PC-9 (cell line): ENCODE measurements at places on chromosomes 3 and 15. TPM values are rescaled to one million over a fixed set of nuclear protein-coding genes. Genes with fewer than 3 reads are reported as not detected.

DNA sequence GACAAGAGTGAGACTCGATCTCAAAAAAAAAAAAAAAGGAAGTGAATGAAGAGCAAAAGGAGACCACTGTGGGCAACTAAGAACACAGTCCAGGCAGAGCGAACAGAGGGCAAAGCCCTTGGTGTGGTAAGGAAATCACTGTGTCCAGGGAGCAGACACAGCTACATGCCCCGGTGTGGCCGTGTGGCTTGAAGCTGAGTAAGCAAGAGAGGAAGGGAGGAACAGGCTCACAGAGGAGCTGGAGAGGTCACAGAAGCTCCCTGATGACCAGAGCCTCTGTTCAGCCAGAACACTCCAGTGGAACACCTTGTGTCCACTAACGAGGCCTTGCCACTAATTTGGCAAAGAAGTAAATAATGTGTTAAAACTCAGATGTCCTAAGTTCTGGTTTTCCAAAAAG, 60.6 kb upstream of the GATA2 start:
- DNase-seq = no peak

The TGM5 gene
- total RNA-seq = 0.39 and 1.7 TPM in 2 replicates

The NOP10 gene
- total RNA-seq = 109 and 162 TPM in 2 replicates

GRCh38 chr3:143334231-143334630, 214.7 kb downstream of the CHST2 start:
- no peak for DNase-seq

- DNase-seq = peak; percentile 11
Observed at GRCh38 chr15:67927501-67928168, 87.8 kb upstream of the RNU6-1 start.

The HIGD2B gene
- 0.35 TPM in 1 of 2 replicates, not detected in the other for total RNA-seq

DNA sequence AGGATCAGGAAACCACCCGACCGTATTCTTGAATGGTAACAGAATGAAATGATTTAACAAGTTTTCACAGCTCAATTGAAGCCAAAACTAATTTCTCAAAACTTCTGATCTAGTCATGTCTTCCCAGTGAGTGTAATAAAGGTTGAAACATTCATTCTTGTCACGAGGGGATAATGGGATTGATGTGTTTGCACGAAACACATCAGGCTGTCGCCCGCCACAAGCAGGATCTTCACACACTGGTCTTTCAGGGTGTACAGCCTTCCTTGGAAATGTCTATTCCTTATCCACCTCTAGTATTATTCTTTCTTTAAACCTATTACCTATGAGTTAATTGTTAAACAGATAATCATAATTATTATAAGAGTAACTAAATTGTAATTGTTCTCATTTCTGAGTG, 94.3 kb downstream of the KCNAB1 start:
- DNase-seq = no peak

GRCh38 chr3:52824037-52824436, 6.4 kb downstream of the ITIH4 start:
- no peak for DNase-seq

The KCNMB2 gene
- total RNA-seq = not detected in 2 replicates

- DNase-seq = no peak
Observed at GRCh38 chr15:94238539-94239118, 7.3 kb downstream of the MCTP2 start.

The GOLGA8H gene
- total RNA-seq = not detected in 2 replicates

DNA sequence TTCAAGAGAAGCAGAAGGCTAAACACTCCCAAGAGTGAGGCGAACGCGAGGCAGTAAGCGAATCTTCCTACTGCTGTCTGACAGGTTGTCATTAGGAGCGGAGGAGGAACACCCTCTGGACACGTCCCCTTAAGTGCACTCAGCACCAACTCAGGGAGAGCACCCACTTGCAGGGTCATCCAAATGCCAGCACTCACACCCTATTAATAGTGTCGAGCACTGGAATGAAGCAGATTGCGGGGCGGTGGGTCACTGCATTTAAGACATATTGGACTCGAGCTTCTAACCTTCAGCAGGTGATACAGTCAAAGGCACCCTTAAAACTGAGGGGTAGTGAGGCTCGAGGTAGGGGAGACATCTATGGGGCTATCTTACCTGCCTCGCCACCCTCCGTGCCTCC, 28.7 kb downstream of the SH3BP5 start:
- DNase-seq = no peak

GRCh38 chr15:36589971-36590370, 10.5 kb downstream of the CDIN1 start:
- no peak for DNase-seq

DNA sequence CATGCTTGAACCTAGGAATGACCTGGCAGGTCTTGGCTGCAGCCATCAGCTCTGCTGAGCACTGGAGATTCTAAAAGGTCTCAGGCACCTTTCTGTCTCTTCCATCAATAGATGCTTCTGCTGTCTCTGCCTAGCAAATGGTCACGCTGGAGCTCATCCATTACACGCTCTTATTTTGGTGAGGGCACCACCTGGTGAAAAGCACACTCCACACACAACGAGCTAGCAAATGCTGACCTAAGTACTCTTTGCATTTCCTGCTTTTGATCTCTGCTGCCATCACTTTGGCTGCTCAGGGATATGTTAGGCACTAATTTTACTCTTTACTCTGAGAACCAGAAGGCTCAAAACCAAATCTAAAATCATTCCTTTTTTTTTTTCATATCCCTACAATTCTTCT, 91.3 kb downstream of the RAB11A start:
- no peak for DNase-seq

GRCh38 chr3:60469481-60469880, 781.8 kb downstream of the FHIT start:
- DNase-seq = no peak

DNA sequence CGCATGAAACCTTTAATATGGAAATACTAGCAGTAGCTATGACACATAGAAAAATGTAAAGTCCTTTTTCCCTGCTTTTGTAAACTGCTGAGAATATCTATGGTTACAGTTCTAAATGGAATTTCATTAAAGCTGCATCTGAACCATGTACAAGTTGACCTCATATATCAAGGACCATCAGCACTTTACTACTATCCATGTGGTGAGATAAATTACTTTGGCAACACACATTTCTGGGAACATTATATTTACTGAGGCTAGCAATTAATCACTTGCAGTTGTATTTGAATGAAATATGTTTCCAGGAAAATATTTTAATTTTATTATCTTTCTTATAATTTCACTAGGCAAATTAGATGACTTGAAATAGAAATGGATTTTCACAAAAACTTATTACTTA, 545.5 kb downstream of the NAALADL2 start:
- no peak for DNase-seq

The ARPP21 gene
- not detected in 2 replicates for total RNA-seq

DNA sequence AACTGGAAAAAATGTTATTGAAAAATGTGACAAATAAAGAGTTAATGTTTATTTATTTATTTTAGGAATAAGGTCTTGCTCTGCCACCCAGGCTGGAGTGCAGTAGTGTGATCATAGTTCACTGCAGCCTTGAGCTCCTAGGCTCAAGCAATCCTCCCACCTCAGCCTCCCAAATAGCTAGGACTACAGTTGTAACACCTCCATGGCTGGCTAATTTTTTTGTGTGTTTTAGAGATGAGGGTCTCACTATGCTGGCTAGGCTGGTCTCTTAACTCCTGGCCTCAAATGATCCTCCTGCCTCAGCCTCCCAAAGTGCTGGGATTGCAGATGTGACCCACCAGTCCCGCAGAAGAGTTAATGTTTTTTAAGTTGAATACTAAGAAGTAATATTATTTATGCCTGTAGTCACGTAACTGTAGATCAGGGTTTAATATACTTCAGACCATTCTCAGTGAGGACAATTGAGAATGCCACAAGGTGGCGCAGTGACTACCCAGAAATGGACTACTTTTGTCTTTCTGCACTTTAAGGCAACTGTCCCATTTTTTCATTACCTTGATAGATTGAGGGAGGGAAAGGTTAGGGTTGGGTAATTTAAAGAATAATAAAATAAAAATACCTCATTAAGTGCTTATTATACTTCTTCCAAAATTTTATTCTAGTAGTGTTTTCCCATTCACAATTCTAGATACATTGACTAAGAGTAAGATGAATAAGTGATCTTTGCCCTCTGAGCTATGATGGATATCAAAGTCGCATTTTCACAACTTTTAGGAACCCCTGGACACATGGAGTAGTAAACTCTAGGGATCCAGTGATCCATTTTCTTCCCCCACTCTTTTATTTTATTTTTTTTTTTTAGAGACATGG, 6.0 kb downstream of the MUC13 start:
- DNase-seq = peak; percentile 64

- DNase-seq = no peak
Observed at GRCh38 chr3:74845081-74845480, 230.6 kb upstream of the CNTN3 start.

GRCh38 chr3:179074656-179075055, 3.0 kb upstream of the ZMAT3 start:
- no peak for DNase-seq

- DNase-seq = no peak
Observed at GRCh38 chr3:33149342-33149741, 35.5 kb downstream of the CRTAP start.

- no peak for DNase-seq
Observed at GRCh38 chr3:127789990-127790881, 32.1 kb downstream of the MGLL start.

DNA sequence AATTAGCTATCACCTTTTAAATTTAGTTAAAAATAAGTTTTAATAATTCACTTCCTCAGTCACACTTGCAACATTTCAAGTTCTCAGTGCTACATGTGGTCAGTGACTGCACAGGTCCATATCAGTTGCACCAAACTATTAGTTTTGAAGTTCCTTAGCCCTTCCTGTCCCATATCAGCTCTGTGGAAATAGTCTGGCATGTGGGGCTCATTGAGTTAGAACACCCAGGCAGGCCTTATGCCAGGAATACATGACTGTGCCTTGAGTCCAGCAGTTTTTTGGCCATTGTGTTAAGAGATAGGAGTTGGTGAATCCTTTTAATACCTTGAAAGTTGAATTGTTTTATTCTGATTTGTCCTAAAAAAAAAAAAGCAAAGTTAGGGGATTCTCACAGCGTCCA, 153.7 kb upstream of the BFSP2 start:
- DNase-seq = no peak

The A4GNT gene
- not detected in 2 replicates for total RNA-seq

- no peak for DNase-seq
Observed at GRCh38 chr3:107870096-107870495, 220.7 kb downstream of the CD47 start.

DNA sequence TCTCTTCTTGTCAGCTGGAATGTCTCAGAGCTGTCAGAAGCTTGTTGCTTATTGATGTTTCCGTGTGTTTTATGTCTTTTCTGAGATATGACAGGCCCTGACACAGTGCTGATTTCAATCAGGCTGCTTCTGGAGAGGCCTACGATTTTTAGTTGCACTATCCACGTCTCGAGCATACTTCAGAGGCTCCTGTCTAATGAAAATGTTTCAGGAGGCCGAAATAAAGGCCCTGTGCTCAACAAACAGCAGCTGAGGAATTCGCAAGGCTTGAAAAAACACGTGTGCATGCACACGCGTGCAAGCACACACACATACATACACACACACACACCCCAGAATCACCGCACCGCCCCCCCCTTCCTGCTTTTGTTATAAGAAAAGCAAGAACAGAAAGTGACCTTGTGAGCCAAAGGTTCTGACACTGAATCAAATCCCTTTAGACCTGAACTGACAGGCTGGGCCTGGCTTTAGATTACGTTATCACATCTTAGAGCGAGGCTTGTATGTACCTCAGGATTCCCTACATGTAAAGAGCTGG, 296.6 kb downstream of the NR2F2 start:
- DNase-seq = no peak

GRCh38 chr3:48429317-48429959, 448 bp downstream of the PLXNB1 start:
- DNase-seq = peak; percentile 92

- no peak for DNase-seq
Observed at GRCh38 chr3:13501056-13501455, 20.9 kb downstream of the HDAC11 start.

- no peak for DNase-seq
Observed at GRCh38 chr3:173538410-173538809, 140.9 kb downstream of the NLGN1 start.

DNA sequence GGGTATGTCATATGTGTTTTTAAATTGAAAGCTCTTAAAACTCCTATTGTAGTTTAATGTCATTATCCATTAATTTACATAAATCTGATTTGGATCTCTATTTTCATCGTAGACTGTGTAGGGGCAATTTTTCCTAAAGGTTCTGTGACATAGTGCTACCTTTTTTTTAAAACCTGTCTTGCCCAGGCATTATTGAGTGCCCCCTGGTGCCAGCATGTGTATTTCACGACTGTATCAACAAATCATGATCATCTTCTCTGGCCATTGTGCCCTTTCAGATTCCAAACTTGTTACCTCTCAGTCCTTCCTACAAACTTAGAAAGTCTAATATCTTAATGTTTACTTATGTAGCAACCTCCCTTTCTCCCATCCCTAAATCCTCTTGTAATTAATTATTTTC, 97.2 kb upstream of the FLNB start:
- DNase-seq = no peak

- DNase-seq = no peak
Observed at GRCh38 chr15:90459368-90459767, 70.4 kb upstream of the CRTC3 start.

DNA sequence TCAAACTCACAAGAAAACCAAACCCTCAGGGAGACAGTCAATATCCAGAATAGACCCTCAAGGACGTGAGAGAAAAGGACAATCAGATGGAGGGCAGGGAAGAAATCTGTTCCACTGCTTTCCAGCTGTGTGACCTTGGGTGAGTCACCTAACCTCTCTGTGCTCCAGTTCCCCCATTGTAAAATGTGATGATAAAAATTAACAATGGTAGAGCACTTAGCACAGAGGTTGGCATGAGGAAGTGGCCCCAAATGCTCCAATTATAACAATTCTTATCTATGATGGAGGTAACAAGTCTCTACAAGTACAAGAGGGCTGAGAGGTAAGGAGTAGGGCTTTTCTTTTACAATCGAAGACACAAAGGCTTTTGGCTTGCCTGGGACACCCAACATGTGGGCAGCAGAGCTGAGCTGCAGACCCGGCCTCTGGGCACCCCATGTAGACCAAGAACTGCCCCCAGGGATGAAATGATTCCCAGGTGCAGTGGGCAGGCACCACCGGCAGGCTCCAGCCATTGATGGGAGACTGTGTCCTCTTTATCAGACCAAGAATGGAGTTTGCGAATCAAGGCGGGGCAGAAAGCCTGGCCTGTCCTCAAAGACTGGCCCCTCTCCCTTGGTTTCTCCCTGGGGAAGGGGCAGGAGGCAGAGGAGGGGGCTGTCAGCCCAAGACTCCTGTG, 22.0 kb downstream of the WNT7A start:
- no peak for DNase-seq

The CLSTN2 gene
- not detected in 2 replicates for total RNA-seq

GRCh38 chr3:122955916-122956692, 71.5 kb downstream of the SEMA5B start:
- no peak for DNase-seq

The SST gene
- total RNA-seq = not detected in 2 replicates
